Fibroblast of skin of back (primary cell): ENCODE measurements at places on chromosomes 3 and 15.

DNA sequence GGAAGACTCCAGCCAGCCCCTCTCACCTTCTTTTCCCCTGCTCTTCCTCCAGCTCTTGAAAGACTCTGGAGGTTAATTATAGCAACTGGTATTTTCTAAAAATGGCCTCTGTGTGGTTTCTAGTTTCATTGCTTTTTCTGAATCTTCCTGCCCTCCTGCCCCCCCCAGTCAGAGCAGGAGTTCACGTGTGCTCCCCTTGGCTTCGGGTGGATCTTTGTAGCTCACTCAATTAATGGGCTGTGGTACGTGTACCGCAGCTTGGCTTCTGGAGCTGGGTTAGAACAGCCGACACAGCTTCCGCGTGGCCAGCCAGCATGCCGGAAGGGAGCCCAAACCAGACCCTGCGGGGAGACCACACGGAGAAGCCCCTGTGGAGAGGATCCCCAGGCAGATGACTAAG, 31.5 kb downstream of the TM2D3 start:
- peak; percentile 15 for DNase-seq

- DNase-seq, result peak; percentile 58
Observed at GRCh38 chr3:119589102-119589773, 8.4 kb upstream of the PLA1A start.

DNA sequence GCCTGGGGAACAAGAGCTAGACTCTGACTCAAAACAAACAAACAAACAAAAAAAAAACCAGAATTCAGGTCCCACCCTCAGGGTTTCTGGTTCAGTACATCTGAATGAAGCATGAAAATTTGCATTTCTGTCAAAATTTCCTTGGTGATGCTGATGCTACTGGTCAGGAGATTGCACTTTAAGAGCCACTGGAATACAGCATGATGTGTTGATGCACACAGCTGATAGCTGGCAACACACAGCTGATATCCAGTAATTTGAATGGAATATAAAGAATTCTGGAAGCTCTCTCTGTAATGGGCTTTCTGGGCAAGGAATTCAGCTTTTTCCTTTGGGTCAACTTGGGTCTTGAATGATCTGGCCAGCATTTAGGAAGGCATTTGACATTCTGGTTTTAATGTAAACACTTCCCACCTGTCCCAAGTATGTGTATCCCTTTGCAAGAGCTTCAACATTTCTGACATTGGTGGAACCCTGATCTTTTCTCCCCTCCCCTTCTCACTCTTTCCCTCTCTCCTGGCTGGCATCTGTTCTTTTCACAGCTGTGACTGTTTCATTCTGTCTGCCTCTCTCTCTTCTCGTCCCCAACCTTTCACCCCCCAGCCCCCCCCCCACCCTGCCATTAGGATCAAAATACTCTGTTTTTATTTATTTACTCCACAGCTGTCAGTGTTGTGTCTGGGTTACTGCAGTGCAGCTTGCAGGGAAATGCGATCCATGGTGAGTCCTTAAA, 189.5 kb downstream of the TPRG1 start:
- no peak for DNase-seq

GRCh38 chr3:25461946-25462345, 33.9 kb downstream of the RARB start:
- DNase-seq, result no peak

GRCh38 chr3:172287937-172288477, 160.2 kb downstream of the GHSR start:
- no peak for DNase-seq

DNA sequence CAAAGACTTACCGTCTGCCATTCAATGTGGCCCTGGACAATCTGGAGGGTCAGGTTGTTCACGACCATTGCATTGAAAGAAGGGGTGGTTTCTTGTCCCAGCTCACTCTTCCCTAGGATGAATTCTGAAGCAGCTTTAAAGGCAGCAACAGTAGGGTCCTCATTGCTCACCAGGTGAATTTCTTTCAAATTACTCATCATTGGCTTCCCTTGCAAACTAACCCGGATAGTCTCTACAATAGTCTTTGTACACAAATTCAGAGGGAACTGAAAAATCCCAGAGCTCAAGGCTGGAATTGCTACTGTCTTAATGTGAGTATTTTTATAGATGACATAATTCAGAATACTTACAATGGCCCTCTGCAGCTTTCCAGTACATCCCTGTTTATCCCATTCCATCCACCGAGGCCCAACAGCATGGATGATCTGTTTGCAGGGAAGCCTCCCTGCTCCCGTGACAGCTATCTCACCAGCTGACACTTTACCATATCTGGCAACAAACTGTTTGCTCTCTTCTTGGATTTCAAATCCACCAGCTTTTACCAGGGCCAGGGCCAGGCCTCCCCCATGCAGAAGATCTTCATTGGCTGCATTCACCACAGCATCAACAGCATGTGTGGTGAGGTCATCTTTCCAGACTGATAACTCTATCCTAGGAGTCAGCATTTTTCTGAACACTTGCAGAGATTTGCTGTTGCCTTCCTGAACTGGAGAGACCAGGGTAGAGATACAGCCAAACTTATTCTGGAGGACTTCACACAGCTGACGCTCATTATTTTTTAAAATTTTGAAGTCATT, 8.6 kb downstream of the PARP9 start:
- DNase-seq, result peak; percentile 19

DNA sequence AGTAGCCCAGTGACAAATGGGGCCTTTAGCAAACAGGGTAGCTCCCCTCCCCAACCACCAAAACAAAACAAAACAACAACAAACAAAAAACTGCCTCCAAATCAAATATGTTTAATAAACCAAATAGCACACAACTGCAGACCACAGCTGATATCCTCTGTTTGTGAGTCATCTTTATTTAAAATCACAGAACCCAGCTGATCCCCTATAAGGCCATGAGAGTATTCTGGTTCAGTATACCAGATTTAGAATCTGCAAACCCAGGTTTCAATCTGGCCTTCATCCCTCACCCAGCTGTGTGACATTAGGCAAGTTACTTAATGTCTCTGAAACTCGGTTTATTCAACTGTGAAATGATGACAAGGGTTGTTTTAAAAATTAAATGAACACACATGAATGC, 124.5 kb downstream of the SUCLG2 start:
- DNase-seq, result peak; percentile 35

GRCh38 chr3:124741027-124741426, 10.8 kb downstream of the UMPS start:
- no peak for DNase-seq

- DNase-seq, result no peak
Observed at GRCh38 chr3:165613014-165613413, 224.2 kb downstream of the BCHE start.
